Retina (tissue), 1 donor: ENCODE measurements at places on chromosomes 13 and 19.

GRCh38 chr19:49664171-49665035 is 1.3 kb downstream of the IRF3 start:
- peak; percentile 85 for DNase-seq

- no peak for DNase-seq
These were observed 39.9 kb downstream of the DPRX start for GRCh38 chr19:53671663-53672062.

DNA sequence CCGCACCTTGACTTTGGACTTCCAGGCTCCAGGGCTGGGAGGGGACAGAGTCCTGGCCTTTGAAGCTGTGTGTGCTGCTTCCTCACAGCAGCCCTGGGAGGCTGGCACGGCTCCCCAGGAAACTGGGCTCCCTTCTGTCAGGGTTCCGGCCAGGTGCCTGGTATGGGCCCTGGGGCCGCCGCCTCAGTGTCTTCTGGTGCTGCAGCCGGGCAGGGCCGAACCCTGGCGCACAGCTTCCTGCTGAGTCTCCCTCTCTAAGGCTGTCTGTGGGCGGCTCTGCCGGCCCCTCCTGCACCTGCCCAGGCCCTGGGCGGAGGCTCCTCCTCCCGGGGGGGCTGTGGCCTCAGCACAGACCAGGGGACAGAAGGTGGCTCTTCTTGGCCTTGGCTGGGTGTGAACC is 32.4 kb downstream of the GPX4 start:
- no peak for DNase-seq

DNA sequence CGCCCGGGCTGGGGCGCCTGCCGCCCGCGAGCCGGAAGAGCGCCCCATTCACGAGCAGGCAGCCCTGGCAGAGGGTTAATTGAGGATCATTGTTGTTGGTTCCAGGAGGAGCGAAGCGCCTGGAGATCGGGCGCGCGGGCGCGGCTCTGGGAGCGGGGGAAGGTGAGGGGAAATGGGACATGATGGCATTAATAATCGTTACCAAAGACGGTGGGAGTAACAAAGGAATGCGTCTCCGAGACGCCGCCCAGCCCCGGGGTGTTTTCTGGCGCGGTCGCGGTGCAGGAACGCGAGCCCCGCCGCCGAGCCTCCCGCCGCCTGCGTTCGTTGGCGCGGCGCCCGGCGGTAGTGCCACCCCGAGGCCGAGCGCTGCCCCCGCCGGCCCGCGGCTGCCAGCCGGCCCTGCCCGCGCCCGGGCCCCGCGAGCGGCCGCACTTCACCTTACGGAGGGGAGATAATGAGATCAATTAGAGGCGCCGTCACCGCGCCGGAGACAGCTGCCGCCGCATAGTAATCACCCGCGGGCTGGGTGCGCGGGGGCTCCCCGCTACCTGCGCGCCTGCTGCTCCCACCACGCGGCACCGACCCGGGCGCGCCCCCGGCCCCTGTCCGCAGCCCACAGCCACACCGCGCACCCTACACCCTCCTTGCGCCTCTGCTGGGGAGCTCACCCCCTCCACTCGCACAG is 2.8 kb downstream of the ZNF536 start:
- peak; percentile 81 for DNase-seq

- peak; percentile 9 for DNase-seq
These were observed 3.0 kb upstream of the COX6B1 start for GRCh38 chr19:35644987-35645679.

- no peak for DNase-seq
These were observed 2.5 kb downstream of the RPS9 start for GRCh38 chr19:54203151-54203611.

DNA sequence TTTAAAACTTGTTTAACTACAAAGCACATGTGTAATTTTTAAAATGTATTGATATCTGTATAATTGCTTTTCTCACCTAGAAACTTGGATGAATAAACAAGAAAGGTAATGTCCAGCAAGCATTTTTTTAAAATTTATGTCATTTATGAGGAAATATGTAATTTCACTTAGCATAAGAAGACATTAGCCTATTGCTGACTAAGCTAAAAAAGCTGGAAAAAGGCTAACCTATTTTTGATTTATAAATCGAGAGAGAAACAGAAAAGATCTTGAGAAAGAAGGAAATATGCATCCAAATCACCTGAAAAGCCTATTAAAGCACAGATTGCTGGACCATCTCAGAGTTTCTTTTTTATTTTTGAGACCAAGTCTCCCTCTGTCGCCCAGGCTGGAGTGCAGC is 1181.3 kb downstream of the SLITRK1 start:
- no peak for DNase-seq

- peak; percentile 19 for DNase-seq
These were observed 33.1 kb upstream of the ZNF331 start for GRCh38 chr19:53504885-53505284.

DNA sequence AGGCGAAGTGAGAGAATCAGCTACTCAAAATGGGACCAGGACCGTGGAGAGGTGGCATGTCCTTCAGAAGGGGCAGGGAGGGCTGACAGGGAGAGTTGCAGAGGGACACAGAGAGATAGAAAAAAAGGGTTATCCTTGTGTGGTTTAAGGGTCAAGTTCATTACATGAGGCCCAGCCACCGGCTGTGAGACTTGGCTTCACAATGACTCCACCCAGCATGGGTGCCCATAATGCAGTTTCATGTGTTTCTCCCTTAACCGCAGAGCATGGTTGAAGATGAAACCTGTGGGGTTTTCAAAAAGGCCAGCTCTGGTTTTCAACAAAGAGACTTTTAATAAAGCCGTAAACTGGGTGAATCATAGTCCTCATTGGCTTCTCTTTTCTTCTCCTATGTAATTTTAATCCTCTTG is 164.6 kb downstream of the KLF5 start:
- DNase-seq, result no peak

DNA sequence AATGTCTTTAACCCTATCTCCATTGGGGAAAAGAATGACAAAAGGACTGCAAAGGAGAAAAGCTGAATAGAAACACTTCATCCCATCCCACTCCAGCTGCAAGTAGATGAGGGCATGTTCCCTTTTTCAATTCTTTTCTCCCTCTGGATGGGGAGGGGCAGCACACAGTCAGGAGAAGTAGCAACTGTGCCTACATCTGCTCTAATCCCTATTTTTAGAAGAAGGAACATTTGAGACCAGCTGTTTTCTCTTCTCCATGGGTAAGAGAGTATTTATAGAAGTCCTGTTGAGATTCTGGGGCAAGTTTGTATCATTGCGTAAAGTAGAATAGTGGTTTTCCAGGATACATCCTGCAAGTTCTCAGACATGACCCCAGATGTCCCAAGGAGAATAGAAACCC is 9.3 kb upstream of the GTF3A start:
- DNase-seq, result no peak

DNA sequence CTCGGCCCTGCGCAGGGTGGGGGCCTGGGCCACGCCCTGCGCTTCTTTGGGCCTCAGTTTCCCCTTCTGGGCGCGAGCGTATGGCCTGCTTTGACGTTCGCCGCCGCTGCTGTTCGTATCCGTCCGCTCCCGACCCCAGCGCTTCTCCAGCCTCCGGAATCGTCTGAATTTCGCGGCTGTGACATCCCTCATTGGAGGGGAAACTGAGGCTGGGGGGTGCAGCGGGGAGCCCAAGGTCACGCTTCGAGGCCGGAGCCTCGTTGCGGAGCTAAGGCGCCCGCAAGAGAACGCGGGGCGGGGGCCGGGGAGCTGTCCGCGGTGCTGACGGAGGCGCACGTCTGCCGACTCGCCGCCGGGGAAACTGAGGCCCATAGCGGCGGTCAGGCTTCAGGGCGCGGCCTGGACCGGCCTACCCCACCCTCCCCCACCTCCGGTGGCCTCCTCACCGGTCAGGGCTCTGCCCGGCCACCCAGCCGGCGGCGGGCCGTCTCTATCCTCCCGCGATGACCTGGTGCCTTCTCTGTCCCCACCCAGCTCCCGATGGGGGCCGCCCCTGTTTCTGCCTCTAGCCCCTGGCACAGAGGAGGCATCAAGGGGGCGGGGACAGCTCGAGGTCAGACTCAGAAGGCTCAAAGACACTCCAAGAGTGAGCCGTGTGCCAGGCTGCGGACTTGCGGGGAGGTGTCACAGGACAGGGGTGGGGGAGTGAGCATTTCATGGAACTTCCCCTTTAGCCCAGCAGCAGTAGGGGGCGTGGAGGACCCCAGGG is 3.0 kb upstream of the APC2 start:
- no peak for DNase-seq

DNA sequence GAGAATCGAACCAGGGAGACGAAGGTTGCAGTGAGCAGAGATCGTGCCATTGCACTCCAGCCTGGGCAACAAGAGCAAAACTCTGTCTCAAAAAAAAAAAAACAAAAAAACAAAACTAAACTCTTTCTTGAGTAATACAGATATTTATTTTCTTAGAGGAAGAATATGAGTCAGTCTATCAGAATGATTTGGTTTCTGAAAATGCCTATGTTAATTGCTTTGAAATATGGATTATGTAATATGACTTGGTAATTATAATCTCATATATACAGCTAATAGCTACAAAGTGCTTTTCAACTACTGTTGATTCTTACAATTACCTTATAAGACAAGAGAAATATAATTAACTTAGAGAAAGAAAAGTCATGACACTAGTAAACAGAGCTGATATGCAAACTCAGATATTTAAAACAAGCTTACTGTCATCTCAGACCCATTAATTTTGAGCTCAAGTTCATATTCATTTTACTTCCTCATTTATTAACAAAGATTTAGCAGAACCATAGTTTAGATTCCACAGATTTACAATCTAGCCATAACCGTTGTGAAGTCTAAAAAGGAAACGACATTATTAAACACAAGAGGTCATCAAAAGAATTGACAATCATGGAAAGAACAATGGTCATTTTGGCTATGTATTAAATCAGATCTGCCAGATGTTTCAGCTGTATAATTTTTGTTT is 88.0 kb downstream of the TBC1D4 start:
- DNase-seq, result no peak

DNA sequence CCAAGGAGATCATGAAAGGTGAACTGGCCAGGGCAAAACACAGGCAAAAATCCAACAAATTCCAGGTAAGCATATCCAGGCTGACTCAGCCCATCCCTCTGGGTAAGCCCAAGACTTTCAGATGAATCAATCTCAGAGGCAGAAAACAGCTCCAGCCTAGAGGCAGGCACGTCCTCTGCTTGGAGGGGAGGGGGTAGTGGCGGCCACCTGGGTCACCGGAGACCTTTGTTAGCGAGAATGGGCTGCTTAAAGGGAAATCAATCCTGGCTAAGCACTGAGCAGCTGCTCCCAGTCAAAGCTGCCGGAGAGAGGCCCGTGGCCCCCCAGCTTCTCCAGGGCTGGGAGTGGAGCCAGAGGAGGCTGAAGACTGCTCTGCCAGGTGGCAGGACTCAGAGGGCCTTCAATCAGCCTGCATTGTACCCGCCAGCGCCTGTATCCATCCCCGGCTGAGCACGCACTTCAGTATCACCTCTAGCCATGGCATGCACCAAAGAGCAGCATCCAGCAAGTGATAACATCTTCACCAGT is 48.2 kb downstream of the PIN1 start:
- peak; percentile 71 for DNase-seq

DNA sequence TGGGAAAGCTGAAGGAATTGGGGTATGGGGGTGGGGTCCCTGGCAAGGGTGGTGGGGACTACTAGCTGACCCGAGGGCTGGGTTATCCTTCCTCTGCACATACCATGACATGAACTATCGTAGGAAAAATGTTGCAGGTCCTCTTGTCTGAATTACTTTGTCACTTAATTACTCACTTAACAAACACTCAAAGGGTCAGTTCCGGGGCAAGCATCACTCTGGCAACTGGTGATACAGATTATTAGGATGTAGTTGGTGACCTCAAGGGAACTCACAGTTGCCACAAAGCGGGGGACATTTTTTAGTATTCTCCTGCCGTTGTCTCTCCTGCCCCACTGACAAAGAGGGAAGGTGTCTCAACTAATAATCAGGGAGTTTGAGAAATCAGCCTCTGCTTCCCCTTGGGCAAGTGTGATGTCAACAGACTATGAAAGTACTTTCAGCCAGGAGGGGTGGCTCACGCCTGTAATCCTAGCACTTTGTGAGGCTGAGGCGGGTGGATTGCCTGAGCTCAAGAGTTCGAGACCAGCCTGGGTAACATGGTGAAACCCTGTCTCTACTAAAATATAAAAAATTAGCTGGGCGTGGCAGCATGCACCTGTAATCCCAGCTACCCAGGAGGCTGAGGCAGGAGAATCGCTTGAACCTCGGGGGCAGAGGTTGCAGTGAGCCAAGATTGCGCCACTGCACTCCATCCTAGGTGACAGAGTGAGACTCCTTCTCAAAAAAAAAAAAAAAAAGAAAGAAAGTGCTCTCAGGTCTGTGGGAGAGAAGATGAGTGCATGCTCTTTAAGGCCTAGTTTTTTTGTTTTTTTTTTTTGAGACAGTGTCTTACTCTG is 10.3 kb downstream of the DNAJB1 start:
- no peak for DNase-seq

GRCh38 chr19:15320116-15320515 is 12.2 kb downstream of the BRD4 start:
- DNase-seq, result no peak

DNA sequence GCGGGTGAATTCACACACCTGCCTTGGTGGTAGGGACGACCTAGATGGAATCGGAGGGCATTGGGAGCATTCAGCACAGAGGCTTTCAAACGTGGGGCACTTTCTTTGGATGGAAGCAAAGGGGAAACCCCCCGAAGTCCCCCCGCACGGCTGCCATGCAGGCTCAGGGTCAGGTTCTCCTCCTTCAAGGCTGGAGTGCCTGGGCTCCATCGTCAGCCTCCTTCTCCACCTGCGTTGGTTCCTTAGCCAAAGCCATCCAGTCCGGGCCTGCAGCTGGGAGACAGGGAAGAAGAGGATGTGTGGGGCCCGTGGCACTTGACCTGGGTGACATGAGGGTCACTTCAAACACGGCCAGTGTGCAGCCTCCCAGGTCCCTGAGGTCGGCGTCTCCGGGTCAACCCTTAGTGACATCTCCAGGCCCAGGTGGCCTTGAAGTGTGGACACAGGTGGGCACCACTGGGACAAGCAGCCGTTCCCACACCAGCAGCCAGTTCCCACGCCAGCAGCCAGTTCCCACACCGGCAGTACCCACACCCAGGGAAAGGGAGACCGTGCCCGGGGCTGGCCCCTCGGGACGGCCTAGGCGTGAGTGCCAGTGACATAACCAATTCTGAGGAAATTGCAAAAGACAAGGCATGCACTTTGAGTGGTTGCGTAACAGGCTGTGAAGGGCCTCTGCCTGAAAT is 116.0 kb downstream of the SOX1 start:
- DNase-seq, result no peak

DNA sequence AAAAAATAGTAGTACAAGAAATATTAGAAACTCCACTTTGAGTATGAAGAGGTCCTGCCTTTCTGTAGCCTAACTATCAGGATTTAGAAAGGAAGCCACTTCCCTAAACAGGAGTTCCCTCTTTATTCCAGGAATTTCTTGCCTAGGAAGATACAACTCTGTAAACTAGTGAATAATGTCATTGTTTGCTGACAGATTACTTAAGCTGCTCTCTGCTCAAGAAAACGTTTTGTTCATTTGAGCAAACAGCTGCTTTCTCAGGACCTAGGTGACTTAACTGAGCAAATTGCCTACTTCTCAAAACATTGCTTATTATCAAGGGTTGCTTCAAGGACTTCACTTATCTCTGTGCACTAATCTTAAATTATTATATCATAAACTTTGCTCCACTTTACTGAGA is 1419.4 kb upstream of the SLC10A2 start:
- DNase-seq, result no peak
